Cardiac fibroblast (primary cell): ENCODE measurements at places on chromosomes 5 and 9.

- DNase-seq = no peak
Observed at GRCh38 chr5:133605323-133605722, 7.0 kb downstream of the FSTL4 start.

- peak; percentile 21 for DNase-seq
Observed at GRCh38 chr9:72480921-72481320, 40.5 kb upstream of the TMC1 start.

GRCh38 chr5:113776168-113776567 is 262.7 kb downstream of the YTHDC2 start:
- no peak for DNase-seq

DNA sequence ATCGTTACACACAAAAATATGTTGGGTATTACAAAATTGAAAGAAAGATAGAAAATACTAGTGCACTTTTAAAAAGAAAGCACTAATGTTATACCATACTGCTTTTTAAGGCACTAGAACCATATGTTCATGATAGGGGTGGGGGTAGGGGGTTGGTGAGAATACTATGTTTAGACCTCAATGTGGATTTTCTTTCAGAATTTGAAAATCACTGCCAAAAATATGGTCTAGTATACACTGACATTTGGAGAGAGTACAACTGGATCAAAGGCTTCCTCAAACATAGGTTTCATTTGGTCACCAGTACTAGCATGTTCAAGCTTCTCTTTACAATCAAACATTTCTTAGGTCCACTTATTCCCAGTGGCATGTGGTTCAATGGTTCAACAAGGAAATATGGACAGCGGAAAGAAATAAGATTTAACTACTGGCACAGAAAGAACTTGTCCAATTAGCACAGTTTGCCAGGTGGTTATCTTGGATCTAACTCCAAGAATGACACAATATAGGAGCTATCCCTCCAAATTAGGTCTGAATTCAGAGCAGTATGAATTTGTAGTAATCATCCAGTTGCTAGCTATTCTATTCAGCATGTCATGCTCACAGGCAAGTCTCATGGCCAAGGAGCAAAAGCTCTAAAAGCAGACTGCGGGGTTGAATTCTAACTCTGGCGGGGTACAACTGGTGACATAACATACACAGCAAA is 139.3 kb downstream of the SLC24A2 start:
- DNase-seq = no peak

DNA sequence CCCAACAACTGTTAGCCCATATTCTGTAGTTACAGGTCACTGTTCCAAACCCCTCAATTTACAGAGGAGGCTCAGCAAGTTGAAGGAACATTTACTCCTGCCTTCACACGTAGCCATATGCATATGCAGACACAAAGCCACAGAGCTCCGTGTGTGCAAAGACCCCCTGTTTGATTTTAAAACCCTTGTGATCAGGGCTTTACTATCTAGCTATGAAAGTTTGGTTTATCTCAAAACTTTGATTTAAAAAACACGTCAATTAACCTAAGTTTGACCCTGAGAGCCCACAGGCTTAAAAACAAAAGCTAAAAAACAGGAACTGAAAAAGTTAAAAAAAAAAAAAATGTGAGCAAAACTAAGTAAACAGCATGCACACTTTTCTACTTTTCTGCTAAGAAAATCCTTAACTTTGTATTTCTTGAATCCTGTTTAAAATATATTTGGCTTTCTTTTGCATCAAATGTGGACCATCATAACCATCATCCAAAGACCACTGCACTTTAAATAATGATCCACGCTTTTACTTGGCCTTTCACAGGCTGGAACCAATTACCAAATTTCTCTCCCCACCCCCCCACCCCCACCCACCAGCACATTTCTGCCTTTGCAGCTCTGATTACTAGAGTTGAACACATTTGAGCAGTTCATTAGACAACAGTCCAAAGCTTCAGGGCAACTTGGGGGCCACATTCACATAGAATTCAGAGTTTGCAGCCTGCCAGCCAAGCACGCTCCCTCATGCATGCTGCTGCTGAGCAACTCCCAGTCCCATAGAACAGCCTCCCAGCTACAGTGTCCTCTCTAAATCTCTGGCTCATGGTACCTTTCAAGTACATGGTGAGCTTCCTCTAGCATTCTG is 128.8 kb upstream of the MAP3K1 start:
- DNase-seq = no peak

DNA sequence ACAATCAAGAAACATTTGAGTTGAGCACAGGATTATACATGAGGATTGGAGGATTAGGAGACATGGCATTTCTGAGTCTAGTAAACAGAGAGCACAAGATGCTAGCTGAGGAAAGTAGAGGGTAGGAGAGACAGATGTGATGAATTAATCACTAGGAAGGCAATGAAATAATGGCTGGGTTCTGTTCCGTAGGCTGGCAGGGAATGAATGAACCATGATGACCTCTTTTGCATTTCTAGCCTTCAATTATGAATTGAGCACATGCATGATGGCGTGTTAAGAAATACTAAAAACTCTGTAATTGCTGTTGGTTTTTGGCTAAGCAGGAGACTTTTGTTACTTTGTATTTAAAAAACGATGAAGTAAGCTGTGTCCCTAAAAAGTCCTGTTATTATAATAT is 420.0 kb upstream of the TLE4 start:
- DNase-seq = no peak

DNA sequence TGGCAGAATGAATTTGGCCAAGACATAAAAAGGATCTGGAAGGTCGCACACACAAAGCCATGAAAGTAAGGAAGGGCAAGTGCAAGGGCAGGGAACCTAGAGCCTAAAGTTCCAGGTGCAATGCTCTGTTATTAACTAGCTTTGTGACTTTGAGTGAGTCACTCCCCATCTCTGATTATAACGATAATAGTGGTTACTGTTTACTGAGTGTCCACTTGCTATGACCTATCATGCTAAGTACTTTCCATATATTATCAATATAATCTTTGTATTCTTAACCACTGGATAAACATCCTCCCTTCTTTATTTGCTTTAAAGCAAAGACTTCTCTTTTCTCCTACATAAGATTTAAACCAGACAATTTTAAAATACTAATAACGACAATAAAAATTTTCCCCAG is 504.6 kb upstream of the BRINP1 start:
- no peak for DNase-seq

GRCh38 chr9:111005746-111006470 is 32.4 kb downstream of the LPAR1 start:
- DNase-seq = no peak

DNA sequence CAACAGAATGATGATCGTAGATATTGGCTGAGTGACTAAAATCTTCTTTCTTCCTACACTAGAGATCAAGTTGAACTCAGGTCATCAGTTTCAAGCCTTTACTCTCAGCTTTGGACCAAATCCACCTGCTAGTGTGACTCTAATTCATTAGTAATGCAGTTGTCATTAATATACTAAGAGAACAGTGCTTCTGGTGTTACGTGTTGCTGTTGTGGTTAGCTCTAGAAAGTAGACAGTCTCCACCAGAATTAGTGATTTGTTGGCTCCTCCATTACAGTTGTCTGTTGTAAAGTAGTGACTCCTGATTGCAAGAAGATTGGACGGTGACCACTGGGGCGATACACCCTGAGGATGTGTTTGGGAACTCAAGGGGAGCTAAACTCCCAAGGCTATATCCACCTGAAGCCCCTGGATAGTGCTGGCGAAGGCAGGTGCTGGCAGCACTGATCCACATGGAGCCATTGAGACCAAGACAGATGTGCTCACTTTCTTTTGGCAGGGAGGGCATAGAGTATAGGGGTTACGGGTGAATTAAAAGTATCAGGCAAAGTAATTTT is 3.1 kb downstream of the CAMK4 start:
- no peak for DNase-seq

GRCh38 chr5:157371655-157372471 is 88.2 kb upstream of the NIPAL4 start:
- DNase-seq = peak; percentile 37

GRCh38 chr9:113222482-113222841 is 1.1 kb downstream of the SLC31A1 start:
- peak; percentile 30 for DNase-seq

GRCh38 chr5:172335721-172336120 is 52.2 kb upstream of the UBTD2 start:
- DNase-seq = no peak

GRCh38 chr5:131926168-131926567 is 19.3 kb downstream of the MEIKIN start:
- DNase-seq = no peak

DNA sequence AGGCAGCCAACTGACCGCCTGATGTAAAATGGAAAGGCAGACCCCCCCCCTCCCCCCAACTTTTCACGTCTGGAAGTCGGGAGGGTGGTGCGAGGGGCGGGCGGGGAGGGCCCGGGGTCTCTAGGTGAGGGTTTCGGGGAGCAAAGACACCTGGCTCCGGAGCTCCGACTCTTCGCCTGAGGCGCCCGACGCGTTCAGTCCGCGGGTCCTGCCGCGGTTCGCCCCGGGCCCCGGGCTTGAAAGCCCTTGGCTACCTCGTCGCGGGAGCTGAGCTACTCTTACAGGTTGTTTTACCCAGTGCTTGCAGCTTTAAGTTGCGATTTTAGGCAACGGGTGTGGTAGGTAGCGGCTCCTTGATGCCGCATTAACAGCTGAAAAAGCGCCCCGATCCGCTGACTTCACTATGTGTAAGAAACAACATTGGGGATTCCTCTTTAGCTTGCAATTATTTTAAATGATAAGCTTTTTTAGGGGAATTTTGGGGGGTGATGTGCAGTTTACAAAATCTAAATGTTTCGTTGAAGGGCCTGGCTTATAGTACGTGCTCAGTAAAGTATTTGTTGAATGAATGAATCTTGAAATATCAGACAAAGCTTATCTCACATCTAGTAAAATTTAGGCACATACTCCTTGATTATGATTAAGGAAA is 722 bp downstream of the CDC42SE2 start:
- DNase-seq = peak; percentile 32

DNA sequence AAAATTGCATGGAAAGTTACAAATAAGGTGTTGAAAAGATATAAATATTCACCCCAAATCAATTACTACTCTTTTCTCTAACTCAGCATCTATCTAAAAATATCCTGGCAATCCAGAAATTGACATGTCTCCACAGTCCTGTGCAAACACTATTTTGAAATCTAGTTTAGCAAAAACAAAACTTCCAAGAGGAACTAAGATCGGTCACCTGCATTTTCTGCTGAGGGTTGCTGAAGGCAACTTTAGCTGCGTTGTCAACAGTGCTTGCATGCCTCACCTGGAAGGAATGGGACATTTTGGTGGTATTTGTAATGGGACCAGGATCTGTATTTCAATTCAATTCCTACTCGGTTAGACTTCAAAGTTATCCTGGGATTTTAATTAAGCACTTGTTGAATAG is 398.3 kb downstream of the NTRK2 start:
- DNase-seq = no peak

GRCh38 chr9:136307215-136307750 is 3.4 kb upstream of the CCDC187 start:
- DNase-seq = no peak

GRCh38 chr9:112355427-112355897 is 22.0 kb upstream of the PTBP3 start:
- peak; percentile 20 for DNase-seq

GRCh38 chr9:99076483-99077171 is 28.3 kb upstream of the TGFBR1 start:
- DNase-seq = no peak

DNA sequence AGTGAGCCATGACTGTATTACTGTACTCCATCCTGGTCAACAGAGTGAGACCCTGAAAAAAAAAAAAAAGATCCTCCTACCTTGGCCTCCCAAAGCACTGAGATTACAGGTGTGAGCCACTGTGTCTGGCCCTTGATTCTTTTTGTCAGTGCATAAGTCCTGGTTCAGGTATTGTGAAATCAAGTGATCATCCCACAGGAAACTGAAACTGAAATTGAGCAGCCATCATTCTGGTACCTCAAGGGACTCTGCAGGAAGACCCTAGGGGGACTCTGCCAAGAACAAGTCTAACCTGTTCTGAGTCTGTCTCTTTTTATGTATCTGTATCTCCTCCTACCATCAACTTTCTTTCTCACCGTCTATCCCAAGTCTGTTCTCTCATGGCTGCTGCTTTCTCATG is 1.9 kb upstream of the DCAF10 start:
- DNase-seq = no peak

DNA sequence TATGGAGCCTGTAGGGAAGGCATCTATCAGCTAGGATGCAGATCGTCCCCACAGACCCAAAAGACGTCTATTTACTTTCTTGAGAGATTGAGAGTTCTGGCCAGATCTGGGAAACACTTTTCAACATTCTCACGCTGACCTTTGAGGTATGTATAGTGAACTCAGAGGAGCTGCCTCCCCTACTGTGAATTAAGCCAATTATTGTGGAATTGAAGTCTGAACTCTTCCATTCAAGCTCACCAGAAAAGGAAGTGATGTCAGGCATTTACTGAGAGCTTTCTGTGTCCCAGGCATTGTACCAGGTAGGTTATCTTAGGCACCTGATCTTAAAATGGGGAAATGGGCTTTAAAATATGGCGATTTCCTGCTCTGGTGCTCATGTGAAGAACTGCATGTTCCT is 136.5 kb downstream of the SV2C start:
- no peak for DNase-seq

- peak; percentile 51 for DNase-seq
Observed at GRCh38 chr5:10501554-10502075, 59.9 kb downstream of the ROPN1L start.

DNA sequence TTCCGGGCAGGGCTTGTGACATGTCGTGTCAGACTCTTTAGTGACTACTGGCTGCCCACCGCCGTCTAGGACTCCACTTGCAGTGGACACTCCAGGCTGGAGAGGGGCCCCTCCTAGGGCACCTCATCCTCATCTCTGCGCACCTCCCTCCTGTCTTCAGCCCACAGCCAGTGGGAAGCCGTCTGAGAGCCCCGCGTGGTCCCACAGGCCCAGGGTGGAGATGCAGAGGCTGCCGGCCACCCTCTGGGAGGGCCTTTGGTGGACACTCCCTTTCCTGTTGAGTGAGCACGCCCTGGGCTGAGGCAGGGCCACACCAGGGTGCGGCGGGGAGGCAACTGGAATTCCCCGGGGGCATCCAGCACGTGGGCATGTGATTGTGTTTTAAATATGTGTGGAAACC is 80.5 kb downstream of the IRX2 start:
- no peak for DNase-seq
